ENCODE measurements at places on chromosomes 1 and 21.

- DNase-seq = no peak
These were observed 127.8 kb upstream of the NGF start for GRCh38 chr1:115465802-115466363.

DNA sequence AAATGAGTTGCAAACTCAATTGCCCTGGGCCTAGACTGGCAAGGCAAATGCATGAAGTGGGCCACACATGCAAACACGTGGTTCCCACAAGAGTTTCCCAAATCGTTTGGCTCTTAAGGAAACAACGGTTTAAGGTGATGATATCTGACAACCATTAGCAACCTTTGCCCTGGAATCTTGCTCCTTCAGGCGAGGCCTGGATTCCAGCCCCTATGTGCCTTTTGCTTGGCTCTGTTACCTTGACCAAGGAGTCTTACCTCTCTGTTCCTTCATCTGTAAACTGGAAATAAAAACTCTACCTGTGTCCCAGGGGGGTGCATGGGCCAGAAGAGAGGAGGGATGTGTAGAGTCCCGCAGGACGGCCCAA, 72.1 kb upstream of the CASZ1 start:
- no peak for DNase-seq

- no peak for DNase-seq
These were observed 205.1 kb downstream of the TRABD2B start for GRCh38 chr1:47791879-47792608.

DNA sequence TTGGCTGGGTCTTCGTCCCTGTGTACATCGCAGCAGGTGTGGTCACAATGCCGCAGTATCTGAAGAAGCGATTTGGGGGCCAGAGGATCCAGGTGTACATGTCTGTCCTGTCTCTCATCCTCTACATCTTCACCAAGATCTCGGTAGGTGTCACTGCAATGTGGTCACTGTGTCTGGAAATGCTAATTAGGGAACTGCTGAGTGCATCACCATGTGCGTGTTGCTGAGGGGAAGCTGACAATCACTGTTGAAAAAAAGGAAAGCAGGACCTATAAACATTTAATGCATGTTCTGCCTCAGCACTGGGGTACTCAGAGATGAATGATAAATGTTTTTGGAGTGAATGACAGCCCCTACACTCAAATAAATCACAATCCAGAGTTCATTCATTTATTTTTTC, 6.8 kb downstream of the SLC5A9 start:
- no peak for DNase-seq

- DNase-seq = no peak
These were observed 296.2 kb downstream of the VAV3 start for GRCh38 chr1:107668762-107669161.

GRCh38 chr1:193417945-193418744, 231.7 kb upstream of the B3GALT2 start:
- no peak for DNase-seq

DNA sequence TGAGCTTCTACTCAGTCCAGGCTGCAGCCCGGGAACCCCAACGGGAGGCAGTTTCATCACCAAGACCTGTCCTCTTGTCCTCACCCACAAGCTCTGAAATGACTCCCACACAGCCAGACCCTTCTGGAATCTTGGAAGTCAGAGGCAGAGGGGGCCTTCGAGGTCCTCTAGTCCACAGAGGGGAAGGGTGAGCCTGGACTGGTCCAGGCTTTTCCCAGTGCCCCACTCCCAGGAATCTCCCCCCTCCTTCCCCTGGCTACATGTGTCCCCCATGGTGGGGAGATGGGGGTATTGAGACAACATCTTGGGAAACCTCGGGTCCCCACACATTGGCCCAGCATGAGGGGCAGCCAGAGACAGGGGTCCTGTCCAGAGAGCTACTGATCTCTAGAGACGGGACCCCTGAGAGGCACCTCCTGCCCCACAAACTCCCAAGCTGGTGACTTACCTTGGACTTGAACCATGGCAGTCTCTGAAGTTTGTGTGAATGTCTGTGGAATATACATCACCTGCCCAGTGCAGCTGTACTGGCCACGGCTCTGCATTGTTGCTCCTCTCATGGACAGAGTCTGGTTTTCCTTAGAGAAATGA, 19.4 kb upstream of the SLAMF9 start:
- DNase-seq = no peak

GRCh38 chr21:38903690-38904139, 98.0 kb downstream of the ETS2 start:
- DNase-seq = no peak

DNA sequence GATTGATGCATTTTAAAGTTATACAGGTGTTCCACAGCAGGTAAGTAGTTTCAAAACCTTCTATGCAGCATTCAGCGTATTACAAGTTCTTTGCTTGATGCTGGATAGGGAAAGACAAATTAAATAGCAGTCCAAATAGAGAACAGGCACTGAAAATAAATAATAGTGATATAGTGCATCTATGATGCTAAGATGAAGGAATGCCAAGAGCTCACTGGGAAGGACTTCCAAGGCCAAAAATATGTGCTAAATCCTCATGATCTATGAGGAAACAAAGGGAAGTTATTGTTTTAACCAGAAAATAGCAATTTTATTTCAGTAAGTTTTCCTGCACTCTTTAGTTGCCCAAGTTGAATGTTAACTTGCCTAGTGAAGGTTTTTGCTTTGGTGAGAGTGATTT, 127.8 kb upstream of the GREM2 start:
- DNase-seq = no peak

- DNase-seq = no peak
These were observed 51.3 kb upstream of the TSPAN2 start for GRCh38 chr1:115140442-115141144.

DNA sequence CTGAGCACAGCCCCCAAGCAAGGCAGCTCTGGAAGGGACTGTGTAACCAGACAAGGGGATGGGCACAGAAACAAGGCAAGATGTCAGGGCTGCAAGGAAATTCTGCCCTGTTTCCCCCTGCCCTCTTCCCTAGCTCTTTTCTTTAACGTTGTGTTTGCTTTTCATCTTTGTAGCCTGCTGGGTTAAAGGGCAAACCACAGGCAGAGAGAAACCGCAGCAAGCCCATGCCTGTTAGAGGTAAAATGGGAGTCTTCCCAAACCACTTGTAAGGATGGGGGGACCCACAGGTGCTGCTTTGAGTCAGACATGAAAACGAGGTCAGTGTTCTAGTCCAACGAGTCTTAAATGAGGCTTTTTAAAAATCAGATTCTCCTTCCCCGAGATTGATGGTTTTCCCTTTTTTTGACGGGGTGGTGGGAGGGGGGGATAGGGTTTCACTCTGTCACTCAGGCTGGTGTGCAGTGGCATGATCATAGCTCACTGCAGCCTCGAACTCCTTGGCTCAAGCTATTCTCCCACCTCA, 13.3 kb downstream of the TGFBR3 start:
- no peak for DNase-seq

GRCh38 chr1:168392958-168393549, 112.4 kb downstream of the TBX19 start:
- no peak for DNase-seq

- DNase-seq = no peak
These were observed 302.5 kb downstream of the NEGR1 start for GRCh38 chr1:71979882-71980281.

- DNase-seq = no peak
These were observed 2.4 kb downstream of the S100A5 start for GRCh38 chr1:153538315-153538821.

DNA sequence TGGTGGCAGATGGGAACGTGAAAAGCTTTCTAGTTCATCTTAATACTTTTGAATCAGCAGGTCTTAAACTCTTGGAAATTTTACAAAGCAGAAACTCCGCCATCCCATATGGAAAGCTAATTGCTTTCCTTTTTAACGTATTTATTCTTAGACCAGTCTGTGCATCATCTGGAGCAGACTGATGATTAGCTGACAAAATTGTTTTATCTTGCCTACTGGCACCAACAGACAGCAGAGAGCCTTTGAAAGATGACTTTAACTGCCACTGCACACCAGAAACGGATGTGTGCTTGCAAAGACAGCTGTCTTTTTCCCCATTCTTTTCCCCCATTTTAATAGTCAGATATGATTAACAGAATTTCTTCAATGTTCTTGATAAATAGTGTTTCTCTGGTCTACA, 97.0 kb downstream of the PLD5 start:
- DNase-seq = no peak

DNA sequence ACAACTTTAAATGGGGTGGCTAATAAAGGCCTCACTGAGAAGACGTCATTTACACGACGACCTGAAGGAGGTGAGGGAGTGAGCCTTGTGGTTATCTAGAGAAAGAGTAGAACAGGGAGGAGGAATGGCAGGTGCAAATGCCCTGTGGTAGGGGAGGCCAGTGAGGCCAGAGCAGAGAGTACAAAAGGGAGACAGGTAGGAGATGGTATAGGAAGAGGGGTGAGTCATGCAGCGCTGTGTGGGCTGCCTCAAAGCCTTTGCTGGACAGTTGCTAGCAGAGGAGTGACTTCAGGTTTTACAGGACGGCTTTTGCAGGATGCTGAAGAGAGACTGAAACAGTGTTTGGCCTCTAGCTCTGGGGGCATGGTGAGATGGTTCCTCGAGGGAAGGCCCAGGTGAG, 116.0 kb downstream of the IER5 start:
- no peak for DNase-seq

DNA sequence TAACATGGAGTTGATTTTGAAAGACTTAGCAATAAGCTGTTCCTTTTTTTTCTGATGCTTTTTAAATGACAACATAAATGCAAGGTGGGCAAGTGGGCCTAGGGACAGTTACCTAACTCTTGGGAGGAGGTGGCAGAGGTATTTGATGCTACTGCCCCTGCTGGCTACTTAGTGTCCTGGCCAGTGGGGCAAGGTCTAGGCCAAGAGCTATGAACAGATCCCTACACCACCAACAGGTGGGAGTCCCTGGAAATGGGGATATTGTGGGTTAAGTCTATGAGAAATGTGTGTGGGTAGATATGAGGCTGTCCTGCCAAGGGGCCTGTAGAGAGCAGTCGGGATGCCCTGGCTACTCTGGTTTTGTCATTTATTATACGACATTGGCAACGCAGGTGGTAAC, 31.3 kb upstream of the B3GALT5 start:
- no peak for DNase-seq

GRCh38 chr1:9588551-9589143, at the start of gene TMEM201:
TSS of gene TMEM201 (plus strand) at chr1:9588911. CDS start at chr1:9588931, 20 bp downstream.
- peak; percentile 74 for DNase-seq

- no peak for DNase-seq
These were observed 12.6 kb downstream of the AGTRAP start for GRCh38 chr1:11748294-11749202.

DNA sequence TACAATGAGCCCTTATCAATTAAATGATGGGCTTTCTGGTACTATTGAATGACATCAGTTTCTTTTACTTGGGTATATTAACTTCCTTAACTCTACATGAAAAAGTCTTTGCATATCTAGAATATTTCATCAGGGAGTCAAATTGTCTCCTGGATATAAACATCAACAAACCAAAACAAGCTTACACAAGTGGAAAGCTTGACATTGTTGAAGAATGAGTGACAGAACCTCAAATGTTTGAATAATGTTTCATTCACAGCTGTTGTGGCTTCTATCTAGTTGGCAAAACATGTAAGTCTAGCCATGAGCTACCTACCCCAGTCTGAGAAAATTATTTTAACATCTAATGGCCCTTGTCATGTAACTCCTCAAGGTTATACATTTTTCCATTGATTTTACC, 604.8 kb upstream of the ADAMTS5 start:
- DNase-seq = no peak

- no peak for DNase-seq
These were observed 262.5 kb downstream of the GRIK3 start for GRCh38 chr1:36771660-36772284.

- no peak for DNase-seq
These were observed 18.0 kb downstream of the UMODL1 start for GRCh38 chr21:42089093-42089631.

- no peak for DNase-seq
These were observed 415.0 kb downstream of the COL11A1 start for GRCh38 chr1:102693345-102693744.

DNA sequence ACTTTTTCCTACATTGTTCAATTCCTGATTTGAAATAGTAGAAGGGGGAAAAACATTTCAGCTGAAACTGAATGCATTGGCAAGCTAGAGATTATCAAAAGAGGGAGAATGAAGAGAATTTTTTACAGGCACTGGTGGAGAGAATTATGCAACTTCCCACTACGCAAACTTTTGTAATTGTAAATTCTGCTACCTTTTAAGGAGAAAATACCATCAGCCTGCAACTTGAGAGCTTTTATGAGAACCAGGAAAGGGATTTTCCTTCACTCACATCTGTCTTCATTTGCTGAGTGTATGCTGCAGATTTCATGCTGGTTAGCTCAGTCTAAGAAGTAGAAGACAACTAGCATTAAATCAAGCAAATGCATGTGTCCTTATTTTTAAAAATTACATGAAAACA, 43.7 kb downstream of the ADAMTS1 start:
- no peak for DNase-seq

DNA sequence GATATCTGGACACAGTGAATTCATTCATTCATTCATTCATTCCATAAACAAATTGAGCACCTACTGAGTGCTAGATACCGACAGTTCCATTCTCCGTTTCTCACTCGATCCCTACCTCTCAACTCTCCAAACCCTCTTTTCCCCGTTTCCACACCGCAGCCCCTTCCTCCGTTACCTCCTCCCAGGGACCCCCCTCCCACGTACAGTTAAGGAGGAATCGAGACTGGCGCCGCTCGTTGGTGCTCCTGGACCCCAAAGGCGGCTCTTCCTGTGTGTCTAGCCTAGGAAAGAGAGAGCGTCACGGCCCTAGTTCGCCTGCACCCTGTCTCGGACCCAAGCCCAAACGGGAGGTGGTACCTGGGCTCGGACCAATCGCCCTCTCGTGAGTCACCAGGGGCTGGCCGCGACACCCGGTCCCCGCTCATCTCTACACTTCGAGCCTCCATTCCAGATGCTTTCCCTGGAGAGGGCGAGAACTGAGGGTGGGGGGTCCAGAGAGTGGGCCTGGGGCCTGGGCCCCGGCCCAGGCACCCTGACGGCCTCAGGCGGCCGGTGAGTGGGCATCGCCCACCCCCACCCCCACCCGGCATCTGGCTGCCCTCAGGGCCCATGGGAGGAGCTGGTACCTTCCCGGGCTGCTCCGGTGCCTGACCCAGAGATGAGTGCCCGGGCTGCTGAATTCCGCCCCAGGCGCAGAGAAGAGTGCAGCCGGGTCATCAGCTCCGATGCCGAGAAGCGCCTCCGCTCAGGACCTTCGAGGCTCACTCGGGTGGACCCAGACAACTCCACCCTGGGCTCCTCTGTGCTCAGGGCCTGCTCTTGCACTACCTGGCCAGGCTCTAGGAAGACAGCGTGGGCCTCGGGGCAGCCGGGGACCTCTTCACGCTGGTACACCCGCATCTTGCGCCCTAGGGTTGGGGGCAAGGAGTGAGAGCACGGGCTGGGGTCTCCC, 4.9 kb downstream of the ARHGEF19 start:
- DNase-seq = no peak

GRCh38 chr1:99363531-99363930, 99.2 kb downstream of the PLPPR4 start:
- DNase-seq = no peak

GRCh38 chr21:29075706-29076466, 2.4 kb upstream of the CCT8 start:
- DNase-seq = no peak

GRCh38 chr21:23718446-23719285, 1888.6 kb downstream of the MRPL39 start:
- DNase-seq = no peak

Data from cerebellar nuclear complex (tissue), 1 donor.